Karpas-422 (cell line): ENCODE measurements at places on chromosomes 6 and 20.

GRCh38 chr6:128508588-128509296 lies 11.7 kb downstream of the PTPRK start:
- H3K36me3 ChIP-seq = no peaks in the 10 kb centered on the region
- no peak overlapping the region for H3K4me3 ChIP-seq
- no peaks in the 10 kb centered on the region for H3K4me1 ChIP-seq
- no peak for DNase-seq

DNA sequence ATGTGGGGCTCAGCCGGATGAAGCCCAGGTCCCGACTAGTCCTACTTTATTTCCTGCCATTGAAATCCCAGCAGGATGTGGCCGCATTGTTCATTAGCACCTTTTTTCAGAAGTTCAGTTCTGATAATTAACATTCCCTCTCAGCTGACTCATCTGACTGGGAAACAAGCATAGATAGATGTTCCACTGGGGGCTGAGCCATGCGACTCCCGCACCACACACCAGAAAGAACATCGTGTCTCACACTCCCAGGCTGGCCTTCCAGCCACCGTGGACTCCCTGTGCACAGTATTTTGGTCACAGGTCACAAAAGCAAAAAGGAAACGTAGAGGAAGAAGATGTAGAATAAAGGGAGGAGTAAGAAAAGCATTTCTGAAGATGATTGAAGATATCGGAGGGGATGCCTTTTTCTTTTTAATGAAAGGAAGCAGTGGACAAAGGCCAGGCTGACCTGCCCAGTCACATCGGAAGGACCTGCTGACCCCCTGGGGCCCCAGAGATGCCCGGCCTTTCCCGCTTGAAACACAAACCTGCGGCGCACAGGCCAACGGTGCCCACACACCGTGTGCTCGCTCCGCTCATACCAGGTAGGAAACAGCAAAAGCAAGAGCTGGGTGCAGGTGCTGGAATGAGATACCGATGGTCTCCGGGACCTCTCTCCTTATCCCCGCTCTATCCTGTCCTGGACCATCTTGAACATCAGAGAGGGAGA lies 11.8 kb downstream of the RPS6KA2 start:
- peaks cover 41% of the 10 kb centered on the region for H3K4me1 ChIP-seq
- no peaks in the 10 kb centered on the region for H3K36me3 ChIP-seq
- DNase-seq = no peak
- no peak overlapping the region for H3K27ac ChIP-seq
- H3K4me3 ChIP-seq = no peak overlapping the region
- H3K27me3 ChIP-seq = no peaks in the 10 kb centered on the region

- H3K27ac ChIP-seq = peak overlapping the region; percentile 84
- H3K27me3 ChIP-seq = no peaks in the 10 kb centered on the region
- H3K36me3 ChIP-seq = no peaks in the 10 kb centered on the region
- peak; percentile 63 for DNase-seq
- peak overlapping the region; percentile 35; the same call in 1 of the 2 replicates for H3K4me3 ChIP-seq
Observed at GRCh38 chr6:5786321-5786968, 220.3 kb downstream of the NRN1 start.

- no peaks in the 10 kb centered on the region for H3K27me3 ChIP-seq
- H3K4me3 ChIP-seq = no peak overlapping the region
- H3K4me1 ChIP-seq = no peaks in the 10 kb centered on the region
- H3K27ac ChIP-seq = no peak overlapping the region
Observed at GRCh38 chr6:117110737-117111136, 154.6 kb upstream of the VGLL2 start.
